Tibial nerve (tissue), 4 donors: ENCODE measurements at places on chromosomes 2 and 18. TPM values are rescaled to one million over a fixed set of nuclear protein-coding genes. Genes with fewer than 3 reads are reported as not detected.

Gene UGT1A10
- total RNA-seq, result not detected

- DNase-seq, result no peak
These were observed 115.5 kb upstream of the GLI2 start for GRCh38 chr2:120620025-120620793.

- peak; percentile 77 for DNase-seq
These were observed 28.4 kb downstream of the NFATC1 start for GRCh38 chr18:79424008-79424565.

Gene HOXD12
- not detected for total RNA-seq

Gene APCDD1
- total RNA-seq, result 81.8 TPM
